ENCODE measurements at places on chromosomes 13 and 19.

- no peak for DNase-seq
These were observed 480.4 kb upstream of the SGCG start for GRCh38 chr13:22700246-22700887.

DNA sequence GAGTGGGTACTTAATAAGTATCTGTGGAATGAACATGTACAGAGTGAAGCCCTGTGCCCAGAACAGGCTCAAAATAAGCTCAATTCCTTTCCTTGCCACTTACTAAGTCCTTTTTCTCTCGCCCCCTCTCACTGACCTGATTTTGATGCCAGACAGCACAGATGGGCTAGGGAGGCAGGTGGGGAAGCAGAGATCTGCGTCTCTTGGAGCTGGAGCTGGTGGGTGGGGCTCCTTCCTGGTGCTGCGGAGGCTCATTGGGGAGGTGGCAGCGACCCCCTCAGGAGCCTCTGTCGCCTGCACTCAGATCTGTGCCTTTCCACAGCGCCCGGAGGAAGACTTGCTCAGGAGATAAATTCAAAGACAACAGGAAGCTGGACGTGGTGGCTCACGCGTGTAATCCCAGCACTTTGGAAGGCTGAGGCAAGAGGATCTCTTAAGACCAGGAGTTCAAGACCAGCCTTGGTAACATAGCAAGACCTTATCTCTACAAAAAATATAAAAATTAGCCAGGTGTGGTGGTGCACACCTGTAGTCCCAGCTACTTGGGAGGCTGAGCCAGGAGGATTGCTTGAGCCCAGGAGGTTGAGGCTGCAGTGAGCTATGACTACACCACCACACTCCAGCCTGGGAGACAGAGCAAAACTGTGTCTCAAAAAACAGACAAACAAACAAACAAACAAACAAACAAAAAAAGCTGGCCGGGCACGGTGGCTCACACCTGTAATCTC lies 14.6 kb downstream of the AKT2 start:
- DNase-seq: no peak

DNA sequence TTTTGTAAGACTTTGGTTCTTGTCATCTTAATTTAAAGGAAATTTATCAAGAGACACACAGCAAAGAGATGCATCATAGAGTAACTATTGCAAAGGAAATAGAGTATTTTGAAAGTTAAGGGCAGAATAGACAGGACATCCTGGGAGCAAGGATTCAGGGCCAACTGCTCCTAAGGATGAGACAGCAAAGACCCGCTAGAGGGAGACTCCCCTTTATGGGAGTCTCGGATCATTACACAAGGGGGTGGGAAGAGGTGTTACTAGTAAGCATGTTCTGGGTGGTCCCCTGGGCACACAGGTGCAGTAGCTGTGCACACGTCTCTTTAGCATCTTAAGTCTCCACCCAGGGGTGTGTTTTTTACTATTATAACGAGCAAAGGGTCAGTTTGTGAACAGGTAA lies 9.6 kb downstream of the ZSCAN5C start:
- no peak for DNase-seq

- DNase-seq: no peak
These were observed 7.9 kb upstream of the PEAK3 start for GRCh38 chr19:2289714-2290435.

DNA sequence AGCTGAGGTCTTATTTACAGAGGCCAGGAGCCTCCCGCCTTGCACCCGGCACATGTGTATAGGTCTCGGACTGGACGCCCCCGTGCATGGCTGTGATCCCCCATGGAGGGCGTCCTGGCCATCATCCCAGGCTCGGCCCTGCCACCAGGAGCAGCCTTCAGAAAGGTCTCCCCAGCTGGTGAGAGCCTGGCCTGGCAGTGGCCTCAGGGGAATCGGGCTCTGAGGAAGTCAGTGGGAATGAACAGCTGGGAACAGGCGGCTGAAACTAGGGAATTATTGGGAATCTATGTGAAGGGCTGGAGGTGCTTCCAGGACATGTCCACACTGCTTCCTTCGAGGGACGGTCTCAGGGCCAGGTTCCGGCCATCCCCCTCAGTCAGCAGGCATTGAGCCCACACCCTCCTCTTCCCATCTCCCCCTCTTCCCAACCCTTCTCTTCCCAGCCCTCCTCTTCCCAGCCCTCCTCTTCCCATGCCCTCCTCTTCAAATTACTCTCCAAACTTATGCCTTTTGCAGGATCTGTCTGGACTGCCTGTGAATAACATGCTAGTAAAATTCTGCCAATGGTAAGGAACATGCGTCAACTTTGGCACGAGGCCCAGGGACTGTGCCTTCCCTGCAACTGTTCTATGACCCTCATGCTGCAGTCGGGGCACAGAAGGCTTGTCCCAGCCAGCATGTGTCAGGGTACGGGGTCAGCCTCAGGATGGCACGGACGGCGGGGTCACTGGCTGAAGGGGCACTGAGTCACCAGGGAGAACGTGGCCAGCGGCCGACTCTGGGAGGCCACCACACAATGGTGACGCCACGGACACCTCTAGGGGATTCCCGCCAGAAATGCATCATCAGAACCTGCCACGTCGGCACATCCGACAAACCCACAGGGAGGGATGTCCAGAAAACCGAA lies 24.2 kb upstream of the C13orf46 start:
- DNase-seq: no peak

GRCh38 chr13:113447596-113447995 lies 5.7 kb downstream of the ADPRHL1 start:
- no peak for DNase-seq

DNA sequence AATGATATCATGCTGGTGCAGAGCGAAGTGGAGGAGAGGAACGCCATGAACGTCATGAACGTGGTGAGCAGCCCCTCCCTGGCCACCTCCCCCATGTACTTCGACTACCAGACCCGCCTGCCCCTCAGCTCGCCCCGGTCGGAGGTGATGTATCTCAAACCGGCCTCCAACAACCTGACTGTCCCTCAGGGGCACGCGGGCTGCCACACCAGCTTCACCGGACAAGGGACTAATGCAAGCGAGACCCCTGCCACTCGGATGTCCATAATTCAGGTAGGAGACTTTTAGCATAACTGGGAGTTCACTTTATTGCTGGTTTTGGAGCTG lies 3.3 kb downstream of the PCDH17 start:
- no peak for DNase-seq

- no peak for DNase-seq
These were observed 6.1 kb downstream of the ZNF700 start for GRCh38 chr19:11931051-11931450.

DNA sequence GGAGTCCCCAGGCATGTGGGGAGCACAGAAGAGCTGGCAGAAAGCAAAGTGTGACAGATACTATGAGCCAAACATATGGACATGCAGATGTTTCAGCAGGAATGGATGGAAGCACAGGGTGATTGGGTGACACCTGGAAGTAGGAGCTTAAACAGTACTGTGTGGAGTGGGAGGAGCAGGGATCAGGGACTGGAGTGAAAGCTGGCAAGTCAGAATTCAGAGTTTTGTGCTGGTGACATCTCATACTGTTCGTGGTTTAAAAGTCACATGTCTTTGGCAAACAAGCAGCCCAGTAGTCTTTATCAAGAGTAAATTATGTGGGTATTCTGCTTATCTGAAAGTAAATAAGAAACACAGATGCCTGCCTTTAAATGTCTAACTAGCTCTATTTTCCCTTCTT lies 408.2 kb downstream of the COG6 start:
- no peak for DNase-seq

DNA sequence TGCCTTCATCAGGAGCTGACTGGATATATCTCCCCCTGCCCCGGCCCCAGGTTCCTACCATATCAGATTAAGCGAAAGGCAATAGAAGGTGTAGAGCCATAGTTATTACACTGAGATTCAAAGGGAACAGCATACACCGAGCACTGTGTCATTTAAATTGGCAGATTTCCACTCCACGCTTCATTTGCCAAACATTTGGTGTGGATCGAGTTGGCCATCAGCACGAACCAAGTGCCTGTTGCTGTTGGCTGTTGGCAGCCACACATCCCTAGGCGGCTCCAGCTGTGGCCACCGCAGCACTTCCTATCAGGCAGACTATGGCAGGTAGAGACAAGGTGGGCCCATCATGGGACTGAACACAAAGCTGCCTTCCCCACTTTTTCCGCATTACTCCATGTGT lies 115.8 kb downstream of the CCNA1 start:
- DNase-seq: no peak

- no peak for DNase-seq
These were observed 4.0 kb downstream of the ZNF565 start for GRCh38 chr19:36210497-36210896.

- DNase-seq: no peak
These were observed 34.6 kb upstream of the SOX1 start for GRCh38 chr13:112032186-112032993.

DNA sequence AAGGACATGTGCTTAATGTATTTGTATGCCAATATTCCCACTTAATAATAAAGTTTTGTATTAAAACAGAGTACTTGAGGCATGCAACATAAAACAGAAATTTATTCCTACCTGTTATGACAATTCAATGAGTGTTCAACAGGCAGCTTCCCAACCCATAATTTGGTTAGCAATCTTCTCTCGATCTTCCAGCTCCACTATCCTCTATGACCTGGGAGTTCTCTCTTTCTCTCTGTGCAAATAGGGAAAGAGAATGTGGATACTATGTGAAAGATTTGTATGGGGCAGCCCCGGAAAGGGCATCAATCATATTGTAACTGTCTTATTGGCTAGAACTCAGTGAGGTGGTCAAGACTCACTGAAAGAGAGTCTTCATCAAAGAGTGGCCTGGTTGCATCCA lies 644.9 kb upstream of the PCDH20 start:
- no peak for DNase-seq

- no peak for DNase-seq
These were observed 8.9 kb upstream of the RSPH6A start for GRCh38 chr19:45824041-45824471.

- no peak for DNase-seq
These were observed 29.1 kb upstream of the TSC22D1 start for GRCh38 chr13:44605275-44605674.

DNA sequence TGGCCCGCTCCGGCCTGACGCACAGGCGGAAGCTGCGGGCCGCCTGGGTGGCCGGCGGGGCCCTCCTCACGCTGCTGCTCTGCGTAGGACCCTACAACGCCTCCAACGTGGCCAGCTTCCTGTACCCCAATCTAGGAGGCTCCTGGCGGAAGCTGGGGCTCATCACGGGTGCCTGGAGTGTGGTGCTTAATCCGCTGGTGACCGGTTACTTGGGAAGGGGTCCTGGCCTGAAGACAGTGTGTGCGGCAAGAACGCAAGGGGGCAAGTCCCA lies 4.4 kb downstream of the FFAR1 start:
- DNase-seq: no peak
